ENCODE measurements at places on chromosomes 1 and 21.

- no peaks in the 10 kb centered on the region for H3K36me3 ChIP-seq
- peaks cover 36% of the 10 kb centered on the region for H3K4me1 ChIP-seq
- no peak for DNase-seq
- no peak overlapping the region for H3K27ac ChIP-seq
- no peaks in the 10 kb centered on the region for H3K27me3 ChIP-seq
Measured at GRCh38 chr1:165527251-165528007, 16.4 kb upstream of the LRRC52 start.

DNA sequence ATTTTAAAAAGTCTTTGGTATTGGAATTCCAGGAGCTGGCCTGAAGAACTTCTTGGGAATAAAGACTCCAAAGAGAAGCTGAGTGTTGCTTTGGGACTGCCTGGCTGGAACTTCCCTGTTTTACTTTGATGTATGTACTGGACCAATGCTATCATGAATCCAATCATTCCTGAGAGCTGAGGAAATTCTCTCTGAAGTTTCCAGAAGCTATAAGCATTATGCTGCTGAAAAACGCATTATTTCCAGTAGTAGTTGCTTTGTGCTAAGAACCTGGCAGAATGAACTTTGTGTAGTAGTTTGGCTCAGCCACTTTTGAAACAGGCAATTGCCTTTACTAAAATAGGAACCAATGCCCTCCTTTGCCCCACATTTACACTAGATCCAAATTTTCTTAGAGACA lies 260.7 kb downstream of the HLX start:
- no peaks in the 10 kb centered on the region for H3K36me3 ChIP-seq
- H3K27ac ChIP-seq, result no peak overlapping the region
- H3K4me3 ChIP-seq, result no peak overlapping the region
- no peaks in the 10 kb centered on the region for H3K27me3 ChIP-seq
- no peak for DNase-seq
- H3K4me1 ChIP-seq, result no peaks in the 10 kb centered on the region

DNA sequence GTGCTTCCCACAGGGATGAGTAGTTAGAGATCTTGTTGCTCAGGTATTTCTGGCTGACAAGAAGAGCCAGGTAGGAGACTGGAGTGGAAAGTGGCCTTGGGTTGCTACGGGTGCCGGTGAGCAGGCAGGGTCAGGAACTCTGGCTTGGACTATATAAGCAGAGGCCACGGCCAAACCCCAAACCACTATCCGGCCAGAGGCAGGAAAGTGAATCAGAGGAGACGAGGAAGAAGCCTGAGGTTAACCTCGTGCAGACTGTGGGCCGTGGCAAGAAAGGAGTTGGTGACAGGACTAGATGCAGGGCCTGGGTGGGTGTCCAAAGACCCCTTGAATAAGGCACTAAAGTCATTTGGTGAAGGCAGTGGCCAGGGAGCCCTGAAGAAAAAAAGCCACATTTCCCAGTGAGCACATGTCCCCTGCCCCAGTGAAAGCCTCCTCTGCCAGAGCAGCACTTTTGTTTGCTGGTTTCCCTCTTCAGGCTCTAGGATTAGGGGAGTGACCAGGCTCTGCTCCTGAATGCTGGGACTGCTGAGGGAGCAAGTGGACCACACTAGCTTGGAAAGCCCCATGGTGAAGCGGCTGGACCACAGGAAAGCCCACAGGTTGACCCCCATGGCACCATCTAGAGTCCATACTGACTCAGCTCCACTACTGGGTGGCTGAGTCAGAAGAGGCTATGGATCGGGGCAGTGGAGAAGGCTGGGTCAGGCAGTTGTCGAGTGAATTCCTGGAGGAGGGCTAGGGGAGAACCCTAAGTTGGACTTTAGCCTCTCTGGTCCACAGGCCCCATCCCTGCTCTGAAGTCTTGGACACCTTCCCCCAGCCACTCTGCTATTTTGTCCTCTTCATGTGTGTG lies 23.4 kb downstream of the CSF1 start:
- no peak overlapping the region for H3K27ac ChIP-seq
- H3K4me3 ChIP-seq, result no peak overlapping the region
- peaks cover 19% of the 10 kb centered on the region for H3K4me1 ChIP-seq
- no peak for DNase-seq

- no peaks in the 10 kb centered on the region for H3K36me3 ChIP-seq
- H3K27me3 ChIP-seq, result no peaks in the 10 kb centered on the region
- H3K4me3 ChIP-seq, result no peak overlapping the region
- H3K4me1 ChIP-seq, result no peaks in the 10 kb centered on the region
- H3K27ac ChIP-seq, result no peak overlapping the region
Measured at GRCh38 chr1:196685506-196685905, 33.7 kb downstream of the CFH start.

DNA sequence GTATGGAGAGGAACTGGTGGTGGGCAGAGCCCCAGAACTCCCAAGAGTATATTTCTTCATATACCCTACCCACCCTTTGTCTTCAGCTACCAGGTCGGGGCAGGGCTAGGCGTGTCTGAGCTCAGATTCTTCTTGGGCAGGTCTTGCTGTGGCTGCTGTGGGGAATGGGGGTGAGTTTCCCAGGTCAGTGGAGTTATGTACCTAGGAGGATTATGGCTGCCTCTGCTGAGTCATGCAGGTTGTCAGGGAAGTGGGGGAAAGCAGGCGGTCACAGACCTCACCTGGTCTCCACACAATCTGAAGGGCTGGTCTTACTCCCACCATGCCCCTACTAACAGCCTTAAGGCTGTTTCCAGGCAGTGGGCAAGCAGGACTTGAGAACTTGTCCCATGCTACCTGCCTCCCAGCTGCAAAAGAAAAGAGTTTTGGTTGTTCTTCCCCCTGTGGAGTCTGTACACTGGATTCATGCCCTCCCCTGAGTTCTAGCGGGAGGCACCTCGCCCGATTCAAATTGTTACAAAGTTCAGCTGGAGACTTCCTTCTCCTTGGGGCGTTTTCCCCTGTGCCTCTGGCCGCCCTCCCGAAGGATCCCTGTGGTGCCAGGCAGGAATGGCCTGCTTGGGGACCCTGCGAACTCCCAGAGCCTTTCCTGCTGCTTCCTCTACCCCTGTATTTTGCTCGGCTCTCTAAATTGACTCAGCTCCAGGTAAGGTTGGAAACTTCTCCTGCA lies 58.6 kb downstream of the NPHS2 start:
- no peaks in the 10 kb centered on the region for H3K36me3 ChIP-seq
- no peaks in the 10 kb centered on the region for H3K4me1 ChIP-seq
- DNase-seq, result no peak
- H3K4me3 ChIP-seq, result no peak overlapping the region
- no peaks in the 10 kb centered on the region for H3K27me3 ChIP-seq
- H3K27ac ChIP-seq, result no peak overlapping the region

DNA sequence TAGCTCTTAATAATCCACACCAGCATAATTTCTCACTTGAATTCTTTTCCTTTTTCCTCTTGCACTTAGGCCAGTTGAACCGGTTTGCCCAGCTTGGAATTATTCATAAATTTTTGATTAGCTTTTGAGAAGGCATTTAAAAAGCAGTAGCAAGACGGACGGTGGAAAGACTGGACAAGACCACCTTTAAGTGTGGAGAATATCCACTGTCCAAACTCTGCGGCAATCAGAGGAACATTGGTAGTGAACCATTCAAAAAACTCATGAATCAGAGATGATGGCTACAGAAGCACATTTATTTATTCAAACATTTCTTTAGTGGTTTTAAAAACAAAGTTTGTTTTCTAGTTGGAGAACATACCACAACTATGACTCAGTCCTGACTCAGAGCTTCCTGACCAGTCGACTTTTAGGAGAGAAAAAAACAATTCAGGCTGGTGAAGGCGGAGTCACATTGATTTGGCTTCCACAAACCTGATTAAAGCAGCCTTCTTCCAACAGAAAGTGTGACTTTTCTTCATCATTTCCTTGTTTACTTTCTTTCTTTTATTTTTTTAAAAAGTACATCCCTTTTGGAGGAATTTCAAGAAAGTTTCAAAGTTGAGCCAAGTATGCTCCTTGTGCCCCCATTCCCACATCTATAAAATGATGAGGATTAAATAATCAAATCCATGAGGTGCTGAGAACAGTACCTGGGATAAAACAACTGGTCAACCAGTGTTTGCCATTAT lies 128.8 kb downstream of the ADSS2 start:
- H3K36me3 ChIP-seq, result no peaks in the 10 kb centered on the region
- H3K27ac ChIP-seq, result peak overlapping the region; percentile 62
- DNase-seq, result peak; percentile 28
- H3K4me1 ChIP-seq, result no peaks in the 10 kb centered on the region

DNA sequence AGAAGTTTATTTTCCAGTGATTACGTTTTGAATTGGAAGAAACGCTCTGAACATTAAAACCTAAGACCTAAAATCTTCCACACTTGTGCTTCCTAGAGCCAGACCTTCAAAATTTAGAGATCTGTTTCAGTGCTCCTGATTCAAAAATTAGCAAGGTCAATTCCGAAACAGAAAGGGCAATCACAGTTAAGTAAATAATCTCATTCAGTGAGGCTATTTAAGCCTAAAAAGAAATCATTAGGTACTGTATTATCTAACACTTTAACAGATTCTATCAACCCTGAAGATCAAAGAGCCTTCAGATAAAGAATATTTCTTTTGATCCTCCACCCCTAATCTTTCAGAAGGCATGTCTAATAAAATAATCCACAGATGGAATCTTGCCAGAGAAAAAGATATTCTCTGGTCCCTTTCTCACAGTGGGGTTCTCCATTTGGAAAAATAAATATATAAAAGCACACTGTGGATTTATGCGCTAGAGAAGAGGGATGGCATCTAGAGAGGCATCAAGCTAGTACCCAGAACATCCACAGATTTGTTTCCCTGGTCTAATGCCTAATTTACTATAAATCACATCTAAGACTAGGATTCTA lies 54.4 kb downstream of the ZZZ3 start:
- no peak for DNase-seq
- no peaks in the 10 kb centered on the region for H3K36me3 ChIP-seq
- no peak overlapping the region for H3K4me3 ChIP-seq

DNA sequence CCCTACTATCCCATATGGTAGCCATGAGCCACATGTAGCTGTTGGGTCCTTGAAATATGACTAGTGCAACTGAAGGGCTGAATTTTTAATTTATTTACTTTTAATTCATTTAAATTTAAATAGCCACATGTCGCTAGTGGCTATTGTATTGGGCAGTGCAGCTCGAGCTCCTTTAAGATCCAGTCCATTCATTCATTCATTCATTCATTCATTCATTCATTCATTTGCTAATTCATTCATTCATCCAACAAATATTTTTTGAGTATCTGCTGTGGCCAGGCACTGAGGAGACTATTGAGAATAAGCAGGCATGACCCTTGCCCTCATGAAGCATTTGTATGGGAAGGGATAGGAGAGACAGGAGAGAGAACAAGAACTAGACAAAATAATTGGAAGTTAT lies 29.5 kb upstream of the ACOT11 start:
- H3K36me3 ChIP-seq, result no peaks in the 10 kb centered on the region
- H3K27ac ChIP-seq, result no peak overlapping the region
- no peaks in the 10 kb centered on the region for H3K27me3 ChIP-seq
- no peak for DNase-seq
- no peaks in the 10 kb centered on the region for H3K4me1 ChIP-seq

DNA sequence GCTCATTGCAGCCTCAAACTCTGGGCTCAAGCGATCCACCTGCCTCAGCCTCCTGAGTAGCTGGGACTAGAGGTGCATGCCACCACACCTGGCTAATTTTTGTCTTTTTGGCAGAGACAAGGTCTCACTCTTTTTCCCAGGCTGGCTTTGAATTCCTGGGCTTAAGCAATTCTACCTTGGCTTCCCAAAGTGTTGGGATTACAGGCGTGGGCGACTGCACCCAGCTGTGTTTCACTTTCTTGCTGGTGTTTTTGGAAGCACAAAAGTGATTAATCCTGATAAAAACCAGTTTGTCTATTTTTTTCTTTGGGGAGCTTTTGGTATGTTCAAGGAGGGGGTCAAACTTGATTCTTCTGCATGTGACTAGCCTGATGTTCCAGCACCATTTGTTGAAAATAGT lies 19.3 kb downstream of the RNF11 start:
- H3K4me3 ChIP-seq, result no peak overlapping the region
- no peaks in the 10 kb centered on the region for H3K27me3 ChIP-seq
- no peak for DNase-seq
- no peaks in the 10 kb centered on the region for H3K36me3 ChIP-seq
- no peak overlapping the region for H3K27ac ChIP-seq

DNA sequence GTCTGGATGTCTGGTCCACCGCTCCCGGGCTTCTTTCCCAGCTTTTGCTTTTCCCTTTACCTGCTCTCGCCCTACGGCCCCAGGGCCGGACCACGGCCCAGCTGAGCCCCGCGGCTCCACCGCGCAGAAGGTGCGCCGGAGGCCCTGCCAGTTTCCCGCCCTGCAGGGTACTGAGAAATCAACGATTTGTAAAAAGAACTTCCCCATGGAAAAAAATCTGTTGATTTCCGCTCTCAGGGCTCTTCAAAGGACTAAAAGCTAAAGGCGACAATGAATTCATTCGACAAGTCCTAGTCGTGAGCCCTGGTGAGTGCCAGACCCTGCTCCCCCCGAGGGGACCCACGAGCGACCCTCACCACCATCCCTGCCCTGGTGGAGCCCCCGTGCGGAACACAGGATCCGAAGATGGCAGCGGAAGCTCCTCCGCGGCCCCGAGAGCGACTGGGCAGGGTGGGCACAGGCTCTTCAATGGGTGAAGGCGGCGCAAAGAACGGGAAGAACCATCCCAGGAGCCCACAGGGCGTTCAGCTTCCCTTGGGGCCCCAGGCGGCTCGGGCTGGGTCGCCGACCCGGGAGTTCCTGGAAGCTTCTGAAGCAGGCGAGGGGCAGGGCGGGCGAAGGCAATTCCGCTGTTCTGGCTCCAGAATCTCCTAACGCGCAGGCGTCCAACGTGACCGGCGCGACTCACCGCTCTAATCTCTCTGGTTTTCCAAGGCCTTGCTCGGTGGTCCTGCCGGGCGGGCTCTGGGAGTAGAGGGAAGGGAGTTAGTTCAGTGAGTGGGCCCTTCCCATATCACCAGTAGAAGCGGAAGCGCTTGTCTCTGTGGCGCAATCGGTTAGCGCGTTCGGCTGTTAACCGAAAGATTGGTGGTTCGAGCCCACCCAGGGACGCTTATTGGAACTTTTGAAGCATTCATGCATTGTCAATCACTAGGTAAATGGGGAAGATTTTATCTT lies 6.6 kb upstream of the RNU1-2 start:
- peak; percentile 77 for DNase-seq
- no peaks in the 10 kb centered on the region for H3K36me3 ChIP-seq
- peak overlapping the region; percentile 92 for H3K27ac ChIP-seq
- peaks cover 3% of the 10 kb centered on the region for H3K4me1 ChIP-seq
- no peaks in the 10 kb centered on the region for H3K27me3 ChIP-seq

DNA sequence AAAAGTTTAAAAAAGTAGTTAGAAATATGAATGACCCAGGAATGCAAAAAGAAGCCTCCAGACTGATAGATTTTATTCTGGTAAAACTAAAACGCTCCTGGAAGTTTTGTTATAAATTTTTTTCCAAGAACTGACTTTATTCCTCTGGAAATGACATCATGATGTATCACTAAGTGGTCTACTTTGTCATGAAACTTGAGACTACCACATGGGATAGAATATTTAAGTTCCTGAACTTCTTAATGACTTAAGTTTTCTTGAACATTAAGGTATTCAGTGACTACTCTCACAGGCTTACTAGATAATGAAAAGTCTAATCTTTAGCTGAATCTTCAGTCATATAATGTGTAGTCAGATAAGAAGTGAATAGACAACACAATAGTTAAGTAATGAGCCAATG lies 842.2 kb downstream of the USP25 start:
- H3K36me3 ChIP-seq, result no peaks in the 10 kb centered on the region
- H3K4me3 ChIP-seq, result no peak overlapping the region
- H3K27me3 ChIP-seq, result no peaks in the 10 kb centered on the region
- H3K27ac ChIP-seq, result peak overlapping the region; percentile 7
- H3K4me1 ChIP-seq, result peaks cover 25% of the 10 kb centered on the region

Data from gastrocnemius medialis (tissue), 4 donors.